ENCODE measurements at places on chromosomes 1 and 21.
A peak's percentile ranks its signal among the peaks of the same experiment; 100 is the strongest.

GRCh38 chr1:89578946-89579684 is 53.8 kb upstream of the LRRC8C start:
- DNase-seq: no peak

GRCh38 chr1:32651461-32652073 is 559 bp downstream of the RBBP4 start:
- no peak for DNase-seq

GRCh38 chr1:26300578-26301275 is 5.7 kb downstream of the UBXN11 start:
- DNase-seq: no peak

- no peak for DNase-seq
Measured at GRCh38 chr1:153490272-153491051, 30.0 kb upstream of the S100A7 start.

- peak; percentile 55 for DNase-seq
Measured at GRCh38 chr1:43348809-43349593, 9.8 kb upstream of the CDC20 start.

- no peak for DNase-seq
Measured at GRCh38 chr1:196361112-196361714, 247.0 kb downstream of the KCNT2 start.

- DNase-seq: no peak
Measured at GRCh38 chr1:66381621-66382275, 152.2 kb upstream of the SGIP1 start.

DNA sequence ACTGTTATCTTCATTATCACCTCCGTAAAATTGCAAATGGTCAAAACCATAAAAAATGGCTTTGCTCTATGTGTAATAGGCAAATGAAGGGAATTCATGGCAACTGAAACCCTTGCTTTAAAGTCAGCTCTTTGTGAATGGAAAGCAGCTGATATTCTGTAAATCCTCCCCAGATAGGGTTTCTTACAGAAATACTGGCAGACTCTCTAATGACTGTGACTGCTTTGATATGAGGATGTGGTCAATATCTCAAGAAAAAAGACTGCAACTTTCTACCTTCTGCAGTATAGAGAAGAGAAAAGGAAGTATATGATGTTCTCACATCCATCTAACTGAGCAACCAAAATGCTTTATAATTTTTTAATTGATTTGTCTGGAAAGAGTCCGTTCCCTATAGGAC is 193.1 kb downstream of the ST6GALNAC3 start:
- DNase-seq: no peak

DNA sequence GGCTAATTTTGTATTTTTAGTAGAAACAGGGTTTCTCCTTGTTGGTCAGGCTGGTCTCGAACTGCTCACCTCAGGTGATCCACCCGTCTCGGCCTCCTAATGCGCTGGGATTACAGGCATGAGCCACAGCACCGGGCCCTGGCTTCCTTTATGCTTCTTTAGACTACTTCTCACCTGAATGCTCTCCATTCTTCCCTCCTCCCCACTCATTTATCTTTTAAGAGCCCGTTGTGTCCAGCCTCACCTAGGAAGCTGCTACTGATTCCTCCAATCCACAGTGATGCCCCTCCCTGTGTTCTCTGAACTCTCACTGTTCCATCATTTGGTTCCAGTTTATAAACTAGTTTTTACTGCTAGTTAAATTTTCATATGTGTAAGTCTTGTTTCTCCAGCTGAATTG is 44.9 kb upstream of the NR5A2 start:
- no peak for DNase-seq

DNA sequence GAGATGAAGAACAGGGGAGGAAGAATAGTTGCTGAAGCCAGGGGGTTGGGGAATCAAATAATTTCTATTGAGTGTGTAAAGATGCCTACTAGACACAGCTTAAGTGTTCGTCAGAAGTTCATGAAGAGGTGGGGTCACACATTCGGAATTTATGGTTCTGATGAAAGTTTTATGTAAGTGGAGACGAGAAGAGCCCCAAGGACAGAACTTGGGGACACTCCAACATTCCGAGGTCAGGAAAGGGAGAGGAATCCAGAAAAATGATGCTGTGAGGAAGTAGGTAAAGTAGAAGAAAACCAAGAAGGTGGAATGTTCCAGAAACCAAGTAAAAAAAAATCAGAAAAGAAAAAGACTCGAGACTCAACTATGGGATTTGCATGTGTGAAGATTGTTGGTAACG is 272.5 kb downstream of the SIPA1L2 start:
- no peak for DNase-seq

DNA sequence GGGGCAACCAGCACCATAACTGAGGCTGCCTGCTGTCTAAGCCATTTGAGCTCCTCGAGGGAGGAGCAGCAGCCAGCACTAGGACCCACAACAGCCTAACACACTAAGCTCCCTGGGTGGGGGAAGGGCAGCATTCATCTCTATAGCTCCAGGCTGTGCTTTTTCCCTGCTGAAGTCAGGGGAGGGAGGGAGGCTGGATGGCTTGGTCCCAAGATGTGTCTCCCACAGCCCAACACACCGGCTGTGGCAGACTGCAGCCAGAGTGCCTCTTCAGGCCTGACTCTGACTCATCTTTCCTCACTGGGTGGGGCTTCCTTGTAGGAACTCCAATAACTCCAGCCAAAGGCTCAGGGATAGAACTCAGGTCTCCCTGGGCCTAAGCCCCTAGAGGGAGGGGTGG is 296.3 kb downstream of the PRDM2 start:
- no peak for DNase-seq

DNA sequence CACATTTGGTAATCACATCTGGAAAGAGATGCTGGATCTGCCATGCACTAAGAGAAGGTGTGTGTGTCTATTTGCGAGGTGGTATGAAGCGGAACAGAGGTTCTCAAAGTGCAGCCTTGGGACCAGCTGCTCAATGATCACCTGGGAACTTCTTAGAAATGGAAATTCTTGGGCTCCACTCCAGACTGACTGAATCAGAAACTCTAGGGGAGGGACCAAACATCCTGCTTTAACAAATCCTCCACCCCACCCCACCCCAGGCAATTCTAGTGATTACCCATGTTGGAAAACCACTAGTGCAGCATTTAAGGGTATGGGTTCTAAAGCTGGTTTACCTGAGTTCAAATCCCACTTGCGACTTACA is 143.9 kb upstream of the JUN start:
- DNase-seq: no peak

DNA sequence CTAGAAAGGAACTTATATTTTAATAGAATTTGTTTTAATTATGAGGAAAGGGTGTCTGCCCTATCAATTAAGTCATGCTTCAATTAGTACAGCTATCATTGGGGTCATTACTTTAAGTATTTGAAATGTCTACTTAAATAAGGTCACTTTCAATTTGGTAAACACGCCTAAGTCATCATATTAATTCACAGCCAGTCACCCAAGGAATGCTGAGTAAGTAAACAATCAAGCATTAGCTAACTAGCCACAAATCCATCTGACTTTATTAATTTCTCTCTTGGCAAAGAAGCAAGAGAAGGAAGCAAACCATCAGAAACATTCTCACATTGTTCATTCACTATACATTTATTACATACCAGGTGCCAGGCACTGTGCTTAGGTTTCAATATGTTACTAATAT is 1.2 kb upstream of the LRRC52 start:
- no peak for DNase-seq

GRCh38 chr1:14323568-14324247 is 274.8 kb upstream of the KAZN start:
- DNase-seq: no peak

DNA sequence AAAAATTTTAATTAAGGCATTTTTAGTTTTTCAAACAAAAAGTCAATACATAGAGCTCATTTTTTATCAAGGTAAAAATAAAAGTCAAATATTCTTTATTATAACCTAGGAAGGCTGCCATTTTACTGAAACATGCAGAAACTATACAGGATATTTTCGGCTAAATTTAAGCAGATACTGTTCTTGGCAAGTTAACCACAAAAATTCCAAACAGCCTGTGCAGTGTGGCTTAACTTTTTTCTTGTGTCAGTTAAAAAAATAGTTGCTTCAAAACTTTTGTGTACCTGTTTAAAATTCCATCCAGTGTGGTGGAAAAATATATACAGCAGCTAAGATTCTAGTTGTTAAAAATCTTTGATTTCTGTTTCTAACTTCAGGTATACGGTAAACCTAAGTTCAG is 135.0 kb downstream of the ATP5PO start:
- DNase-seq: no peak

GRCh38 chr1:231073331-231073730 is 33.3 kb upstream of the FAM89A start:
- DNase-seq: no peak

- no peak for DNase-seq
Measured at GRCh38 chr1:41358131-41359021, 2.9 kb upstream of the FOXO6 start.

DNA sequence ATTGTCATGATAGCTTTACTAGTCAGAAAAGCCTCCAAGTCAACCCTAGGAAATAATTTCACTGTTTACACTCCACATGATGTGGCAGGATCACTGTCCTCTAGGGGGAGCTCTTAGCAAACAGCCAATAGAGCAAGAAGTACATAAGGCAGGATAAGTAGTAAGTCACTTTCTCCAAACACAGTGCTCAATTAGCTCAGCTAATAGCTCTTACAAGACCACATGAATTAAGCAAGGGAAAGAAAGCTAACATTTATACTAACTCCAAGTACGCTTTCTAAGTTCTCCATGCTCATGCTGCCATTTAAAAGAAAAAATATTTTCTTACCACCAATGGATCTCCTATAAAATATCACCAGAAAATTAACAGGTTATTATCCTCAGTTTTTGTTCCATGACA is 66.9 kb upstream of the LRIF1 start:
- DNase-seq: peak; percentile 50

DNA sequence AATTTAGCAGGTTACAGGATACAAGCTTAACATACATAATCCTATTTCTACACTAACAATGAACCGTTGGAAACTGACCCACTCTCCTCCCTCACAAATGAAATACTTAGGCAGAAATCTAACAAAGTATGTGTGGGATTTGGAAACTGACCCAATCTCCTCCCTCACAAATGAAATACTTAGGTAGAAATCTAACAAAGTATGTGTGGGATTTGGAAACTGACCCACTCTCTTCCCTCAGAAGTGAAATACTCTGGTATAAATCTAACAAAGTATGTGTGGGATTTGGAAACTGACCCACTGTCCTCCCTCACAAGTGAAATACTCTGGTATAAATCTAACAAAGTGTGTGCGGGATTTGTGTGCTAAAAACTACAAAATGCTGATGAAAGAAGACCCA is 60.3 kb downstream of the TRAF5 start:
- no peak for DNase-seq

DNA sequence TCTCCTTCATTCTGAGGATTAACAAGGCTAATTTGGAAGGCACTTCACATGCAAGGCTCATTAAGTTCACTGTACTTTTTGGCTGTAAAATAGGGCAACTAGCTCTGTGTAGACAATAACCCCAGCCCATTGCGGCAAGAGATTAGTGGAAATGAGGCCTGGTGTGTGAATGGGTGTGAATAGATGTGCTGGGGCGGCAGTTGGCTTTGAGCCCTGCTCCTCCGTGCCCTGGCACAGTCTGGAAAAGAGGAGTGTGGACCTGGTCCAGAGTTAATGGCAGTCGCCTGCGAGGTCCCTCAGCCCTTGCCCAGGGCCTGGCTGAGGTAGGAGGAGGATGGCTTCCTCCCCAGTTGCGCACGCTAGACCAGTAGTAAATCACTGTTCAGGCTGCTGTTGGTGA is 4.8 kb downstream of the KISS1 start:
- DNase-seq: no peak

DNA sequence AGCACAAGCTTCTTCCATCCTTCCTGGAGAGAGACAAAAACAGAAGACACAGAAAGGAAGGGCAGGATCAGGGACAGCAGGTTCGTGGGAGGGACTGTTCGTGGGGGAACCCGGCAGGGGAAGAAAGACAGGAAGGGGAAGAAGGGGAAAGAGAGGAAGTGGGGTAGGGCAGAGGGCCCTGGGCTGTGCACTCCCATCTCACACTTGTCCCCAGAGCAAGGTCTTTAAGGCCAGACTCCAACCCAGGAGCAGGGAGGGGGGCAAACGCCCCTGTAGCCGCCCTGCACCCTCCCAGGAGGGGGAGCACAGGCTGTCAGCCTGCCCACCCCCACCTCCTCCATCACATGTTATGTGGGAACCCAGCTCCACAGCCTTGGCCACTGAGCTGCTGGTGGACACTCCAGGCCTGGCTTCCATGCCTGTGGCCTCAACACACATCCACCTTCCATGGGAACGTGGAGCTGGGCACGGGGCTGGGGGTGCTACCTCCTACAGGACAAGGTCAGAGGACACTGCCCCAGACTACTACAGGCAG is 9.3 kb downstream of the SLC19A1 start:
- no peak for DNase-seq

- DNase-seq: no peak
Measured at GRCh38 chr1:214281720-214282629, 1.0 kb downstream of the SMYD2 start.

DNA sequence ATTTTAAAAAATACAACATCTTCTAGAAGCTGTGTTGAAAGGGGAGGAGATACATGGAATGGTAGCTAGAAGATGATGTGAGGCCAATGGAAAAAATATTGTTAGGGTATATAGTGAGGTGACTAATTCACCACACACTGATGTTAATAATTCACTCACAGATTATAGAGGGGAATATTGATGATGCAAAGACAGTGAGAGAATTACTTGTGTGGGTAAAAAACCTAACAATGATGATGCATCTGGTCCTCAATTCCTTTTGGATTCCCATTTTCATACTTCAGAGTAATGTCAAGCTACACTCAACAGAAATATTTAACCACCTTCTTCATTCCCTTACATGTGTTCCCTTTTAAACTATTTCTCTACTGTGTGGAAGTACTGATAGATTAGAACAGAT is 169.5 kb upstream of the DPYD start:
- DNase-seq: no peak

DNA sequence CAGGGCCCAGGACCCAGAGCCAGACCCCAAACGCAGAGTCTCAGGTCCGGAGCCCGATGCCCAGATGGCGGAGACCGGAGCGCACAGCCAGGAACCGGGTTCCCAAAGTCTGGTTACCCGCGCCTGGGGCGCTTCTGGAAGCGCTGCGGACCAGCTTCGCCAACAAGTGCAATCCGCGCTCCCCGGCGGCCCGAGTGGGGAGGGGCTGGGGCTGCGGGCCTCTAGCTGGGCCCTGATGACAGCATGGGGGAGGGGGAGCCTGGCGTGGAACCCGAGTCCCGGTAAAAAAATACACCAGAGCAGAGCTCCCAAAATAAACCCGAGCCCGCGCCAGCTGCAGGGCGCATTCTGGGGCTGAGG is 494 bp downstream of the NT5C1A start:
- no peak for DNase-seq

GRCh38 chr1:184025242-184025675 is 12.3 kb downstream of the COLGALT2 start:
- no peak for DNase-seq

DNA sequence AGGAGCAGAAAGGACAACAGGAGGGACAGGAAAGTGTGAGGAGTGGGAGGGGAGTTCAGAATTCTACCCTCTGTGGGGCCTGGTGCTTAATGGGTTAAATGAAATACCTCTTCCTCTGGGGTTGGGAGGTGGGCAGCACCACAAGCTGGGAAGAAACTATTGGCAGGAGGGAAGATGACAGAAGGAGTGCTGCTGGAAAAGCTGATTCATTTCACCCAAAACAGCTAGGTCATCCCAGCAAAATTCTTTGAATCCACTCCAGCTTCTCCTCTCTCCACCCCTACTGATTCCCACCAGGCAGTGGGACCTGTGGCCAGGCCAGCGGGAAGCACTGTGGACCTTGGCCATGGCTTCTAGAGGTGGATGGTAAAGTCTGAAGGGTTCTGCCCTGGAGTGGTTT is 12.8 kb downstream of the BCAN start:
- DNase-seq: no peak
